Fibroblast of pulmonary artery (primary cell): ENCODE measurements at places on chromosomes 1 and 21.

- DNase-seq: no peak
Observed at GRCh38 chr1:19197845-19198244, 12.2 kb downstream of the UBR4 start.

DNA sequence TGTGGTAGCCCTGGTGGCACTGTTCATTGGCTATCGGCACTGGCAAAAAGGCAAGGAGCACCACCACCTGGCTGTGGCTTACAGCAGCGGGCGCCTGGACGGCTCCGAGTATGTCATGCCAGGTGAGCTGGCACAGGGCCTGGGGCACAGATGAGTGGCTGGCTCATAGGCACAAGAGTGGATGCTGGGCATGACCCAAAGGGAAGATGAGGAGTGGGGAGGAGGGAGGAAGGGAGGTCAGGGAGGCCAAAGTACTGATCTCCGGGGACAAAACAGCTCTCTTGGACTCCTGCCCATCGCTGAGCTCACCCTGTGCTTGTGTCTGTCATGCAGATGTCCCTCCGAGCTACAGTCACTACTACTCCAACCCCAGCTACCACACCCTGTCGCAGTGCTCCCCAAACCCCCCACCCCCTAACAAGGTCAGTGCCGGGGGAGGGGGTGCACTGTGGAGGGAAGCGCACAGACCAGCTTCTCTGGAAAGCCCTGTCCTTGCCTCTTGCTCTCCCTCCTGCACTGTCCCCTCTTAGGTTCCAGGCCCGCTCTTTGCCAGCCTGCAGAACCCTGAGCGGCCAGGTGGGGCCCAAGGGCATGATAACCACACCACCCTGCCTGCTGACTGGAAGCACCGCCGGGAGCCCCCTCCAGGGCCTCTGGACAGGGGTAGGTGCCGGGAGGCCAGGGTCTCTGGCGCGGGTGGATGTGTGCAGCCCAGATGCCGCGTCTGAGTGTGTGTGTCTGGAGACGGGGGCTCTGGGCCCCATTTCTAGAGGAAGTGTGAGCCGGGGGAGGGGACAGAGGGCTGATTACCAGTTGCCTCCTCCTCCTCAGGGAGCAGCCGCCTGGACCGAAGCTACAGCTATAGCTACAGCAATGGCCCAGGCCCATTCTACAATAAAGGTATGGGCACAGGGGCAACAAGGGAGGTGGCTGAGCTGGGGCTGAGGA is 7.3 kb upstream of the LRRC71 start:
- no peak for DNase-seq

GRCh38 chr1:37764888-37765441 is at the start of gene EPHA10:
TSS of gene EPHA10 (minus strand) at chr1:37765120. CDS start at chr1:37765066, 54 bp downstream.
- DNase-seq: no peak

GRCh38 chr1:9874959-9875635 is 35.0 kb downstream of the CTNNBIP1 start:
- peak; percentile 77 for DNase-seq

DNA sequence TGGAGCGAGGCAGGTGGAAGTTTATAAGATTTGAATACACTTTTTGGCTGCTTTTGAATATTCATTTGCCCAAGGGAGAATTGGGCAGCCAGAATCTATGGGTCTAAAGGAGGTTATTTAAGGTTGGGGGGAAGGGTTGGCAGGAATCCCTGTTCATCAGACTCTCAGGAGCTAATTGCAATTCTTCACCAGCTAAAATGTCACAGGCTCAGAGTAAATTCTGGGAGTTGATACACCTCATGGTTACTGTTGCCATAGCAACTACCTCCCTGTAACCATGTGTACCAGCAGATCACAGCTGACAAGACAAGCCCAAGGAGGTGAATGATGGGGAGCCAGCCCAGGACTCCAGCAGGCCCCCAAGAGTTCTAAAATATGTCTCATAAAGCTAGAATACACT is 75.5 kb downstream of the CAMK2N1 start:
- no peak for DNase-seq

- DNase-seq: no peak
Observed at GRCh38 chr1:158607296-158607695, 2.2 kb downstream of the OR10Z1 start.

GRCh38 chr21:39575775-39576174 is 37.0 kb upstream of the B3GALT5 start:
- DNase-seq: no peak

DNA sequence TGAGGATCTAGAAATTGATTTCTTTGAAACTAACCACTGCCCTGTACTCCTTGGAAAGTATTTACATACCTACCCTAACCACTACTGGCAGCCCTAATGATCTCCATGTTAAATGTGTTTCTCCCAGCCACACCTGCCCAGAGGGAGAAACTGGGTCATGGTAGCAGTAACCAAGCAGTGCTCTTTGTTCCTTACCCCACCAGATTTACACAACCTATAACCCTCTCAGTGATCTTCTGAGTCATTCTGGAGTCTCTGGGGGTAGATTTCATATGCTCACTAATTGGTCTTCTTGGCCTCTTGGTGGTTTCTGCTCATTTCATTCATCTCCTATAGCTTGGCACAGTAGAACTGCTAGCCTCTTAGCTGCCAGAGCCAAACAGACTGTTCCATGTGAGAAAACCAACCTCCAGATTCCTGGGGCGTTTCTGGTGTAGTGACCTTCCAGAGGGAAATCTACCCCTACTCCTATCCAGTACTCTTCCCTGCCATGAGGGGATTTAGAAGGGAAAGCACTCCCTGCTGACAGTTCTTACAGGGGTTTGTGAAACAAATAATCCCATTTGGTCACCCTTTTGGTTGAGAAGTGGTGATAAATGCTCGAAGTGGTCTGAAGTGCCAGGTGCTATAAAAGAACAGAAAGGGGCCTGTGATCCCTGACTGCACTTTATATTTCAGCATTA is 36.2 kb upstream of the LRIG2 start:
- DNase-seq: no peak
